Activated gamma-delta T cell (primary cell): ENCODE measurements at places on chromosomes 1 and 21.

GRCh38 chr1:64986903-64987871, 20.8 kb upstream of the JAK1 start:
- DNase-seq: no peak

- DNase-seq: no peak
These were observed 67.9 kb downstream of the CACNA1E start for GRCh38 chr1:181551249-181551648.

DNA sequence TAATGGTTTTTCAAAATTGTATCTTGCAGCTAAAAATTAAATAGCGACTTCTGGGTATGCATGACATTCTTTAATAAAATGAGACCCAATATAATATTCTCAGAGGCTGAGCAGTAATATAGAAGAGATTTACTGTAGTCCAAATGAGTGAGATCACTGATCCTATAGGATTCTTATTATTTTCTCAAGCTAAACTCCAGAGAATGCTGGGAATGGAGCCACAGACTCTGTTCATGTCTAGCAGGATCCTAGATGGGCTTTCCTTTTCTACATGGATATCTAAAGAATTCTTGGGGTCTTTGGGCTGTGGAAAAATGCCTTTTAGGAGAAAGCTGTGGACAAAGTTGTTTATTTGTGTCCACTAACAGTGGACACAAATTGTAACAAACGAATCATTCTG, 150.7 kb upstream of the ZNF644 start:
- no peak for DNase-seq

GRCh38 chr1:30450818-30451233, 272.6 kb downstream of the MATN1 start:
- no peak for DNase-seq
